ENCODE measurements at places on chromosomes 5 and 9. TPM values are rescaled to one million over a fixed set of nuclear protein-coding genes. Genes with fewer than 3 reads are reported as not detected.

CDC20B gene
- 0.07 TPM for total RNA-seq

DNA sequence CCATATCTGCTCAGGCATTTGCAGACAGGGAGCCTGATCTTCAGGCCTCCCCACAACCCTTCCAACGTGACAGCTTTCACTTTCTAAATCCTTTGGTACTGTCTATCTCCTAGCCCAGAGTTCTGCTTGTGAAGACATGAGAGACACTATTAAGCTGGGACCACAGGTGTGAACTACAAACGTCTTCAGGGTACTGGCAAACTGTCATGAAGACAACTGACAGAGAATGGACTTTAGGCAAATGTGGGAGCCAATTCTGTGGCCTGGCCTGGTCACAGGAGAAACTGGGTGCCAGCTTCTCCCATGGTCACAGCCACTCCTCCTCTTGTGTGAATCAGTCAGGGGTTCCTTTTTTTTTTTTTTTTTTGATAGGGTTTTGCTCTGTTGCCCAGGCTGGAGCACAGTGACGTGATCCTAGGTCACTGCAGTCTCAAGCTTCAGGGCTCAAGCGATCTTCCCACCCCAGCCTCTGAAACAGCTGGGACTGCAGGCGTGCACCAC lies 10.4 kb downstream of the TRIM14 start:
- H3K27me3 ChIP-seq, result no peaks in the 10 kb centered on the region
- H3K4me3 ChIP-seq, result peak overlapping the region; percentile 78
- peak overlapping the region; percentile 56 for H3K27ac ChIP-seq
- peak; percentile 40 for DNase-seq
- peaks cover 11% of the 10 kb centered on the region for H3K36me3 ChIP-seq

GRCh38 chr5:41789434-41789833 lies 80.8 kb downstream of the OXCT1 start:
- H3K27me3 ChIP-seq, result no peaks in the 10 kb centered on the region
- no peak for DNase-seq
- H3K4me3 ChIP-seq, result no peak overlapping the region
- peaks cover 6% of the 10 kb centered on the region for H3K36me3 ChIP-seq

- DNase-seq, result no peak
- no peaks in the 10 kb centered on the region for H3K36me3 ChIP-seq
- no peaks in the 10 kb centered on the region for H3K4me1 ChIP-seq
- H3K27me3 ChIP-seq, result no peaks in the 10 kb centered on the region
- no peak overlapping the region for H3K27ac ChIP-seq
Observed at GRCh38 chr5:164027738-164028137, 522.3 kb downstream of the MAT2B start.

GRCh38 chr9:24844217-24844616 lies 298.5 kb upstream of the IZUMO3 start:
- no peaks in the 10 kb centered on the region for H3K4me1 ChIP-seq
- no peak overlapping the region for H3K27ac ChIP-seq
- H3K36me3 ChIP-seq, result no peaks in the 10 kb centered on the region
- H3K27me3 ChIP-seq, result no peaks in the 10 kb centered on the region
- no peak for DNase-seq
- H3K4me3 ChIP-seq, result no peak overlapping the region

C7 gene
- not detected for total RNA-seq

SHISAL2B gene
- not detected for total RNA-seq

DNA sequence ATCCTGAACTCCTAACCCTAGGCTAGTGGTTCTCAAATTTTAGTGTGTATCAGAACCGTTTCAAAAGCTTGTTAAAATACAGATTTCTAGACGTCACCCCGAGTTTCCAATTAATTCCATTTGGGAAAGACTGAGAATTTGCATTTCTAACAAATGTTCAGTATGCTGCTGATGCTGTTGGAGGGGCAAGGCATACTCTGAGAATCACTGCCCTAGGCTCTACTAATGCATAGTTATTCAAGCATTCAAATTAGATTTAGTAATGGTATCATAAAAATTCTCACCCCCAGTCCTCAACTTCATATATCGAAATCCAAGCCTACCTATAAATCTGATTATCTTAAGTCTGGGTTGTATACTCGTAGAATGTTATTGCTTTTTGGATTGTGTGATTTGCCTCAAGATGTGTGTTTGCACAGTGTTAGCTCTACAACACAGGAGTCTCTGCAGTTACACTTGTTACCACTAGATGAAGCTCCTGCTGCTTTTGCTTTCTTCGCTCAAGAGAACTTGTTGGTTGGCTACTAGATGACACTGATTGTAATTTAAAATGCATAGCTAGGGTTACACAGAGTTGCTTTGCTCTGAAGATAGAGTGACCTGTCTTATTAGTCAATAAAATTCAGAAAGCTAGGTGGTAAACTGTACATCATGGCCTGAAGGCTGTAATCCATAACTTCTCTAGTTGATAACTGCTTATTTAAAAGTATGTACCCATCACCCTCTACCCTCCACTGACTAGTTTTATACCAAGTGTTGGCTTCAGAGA lies 7.5 kb upstream of the ERAP2 start:
- no peaks in the 10 kb centered on the region for H3K36me3 ChIP-seq
- H3K27me3 ChIP-seq, result no peaks in the 10 kb centered on the region
- peaks cover 67% of the 10 kb centered on the region for H3K4me1 ChIP-seq
- peak; percentile 32 for DNase-seq
